GM23248 (cell line): ENCODE measurements at places on chromosomes 3 and 15.
A peak's percentile ranks its signal among the peaks of the same experiment; 100 is the strongest.

GRCh38 chr15:94322141-94322540, 90.8 kb downstream of the MCTP2 start:
- DNase-seq: peak; percentile 53

DNA sequence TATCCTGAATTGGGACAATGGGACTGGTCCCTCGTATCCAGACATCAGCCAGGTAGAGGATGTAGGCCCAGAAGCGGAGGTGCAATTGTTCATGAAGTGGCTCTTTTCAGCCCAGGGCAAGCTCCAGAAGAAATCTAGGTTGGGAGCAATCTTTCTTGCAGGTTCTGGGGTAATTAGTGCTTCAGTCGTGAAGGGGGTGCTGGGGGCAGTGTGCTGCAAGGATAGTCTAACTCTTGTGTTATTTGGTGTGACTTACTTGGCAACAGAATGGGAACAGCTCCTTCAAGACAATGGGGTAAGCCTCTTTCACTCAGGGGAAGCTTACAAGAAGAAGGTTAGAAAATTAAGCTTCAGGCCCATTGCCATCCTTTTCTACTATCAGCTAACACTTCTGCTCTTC, 273.0 kb downstream of the DIPK2A start:
- no peak for DNase-seq

DNA sequence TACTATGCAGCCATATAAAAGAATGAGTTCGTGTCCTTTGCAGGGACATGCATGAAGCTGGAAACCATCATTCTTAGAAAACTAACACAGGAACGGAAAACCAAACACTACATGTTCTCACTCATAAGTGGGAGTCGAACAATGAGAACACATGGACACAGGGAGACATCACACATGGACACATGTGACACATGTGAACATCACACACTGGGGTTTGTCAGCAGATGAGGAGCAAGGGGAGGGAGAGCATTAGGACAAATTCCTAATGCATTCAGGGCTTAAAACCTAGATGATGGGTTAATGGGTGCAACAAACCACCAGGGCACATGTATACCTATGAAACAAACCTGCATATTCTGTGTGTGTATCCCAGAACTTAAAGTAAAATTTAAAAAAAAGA, 408.0 kb downstream of the EPHB1 start:
- DNase-seq: no peak

DNA sequence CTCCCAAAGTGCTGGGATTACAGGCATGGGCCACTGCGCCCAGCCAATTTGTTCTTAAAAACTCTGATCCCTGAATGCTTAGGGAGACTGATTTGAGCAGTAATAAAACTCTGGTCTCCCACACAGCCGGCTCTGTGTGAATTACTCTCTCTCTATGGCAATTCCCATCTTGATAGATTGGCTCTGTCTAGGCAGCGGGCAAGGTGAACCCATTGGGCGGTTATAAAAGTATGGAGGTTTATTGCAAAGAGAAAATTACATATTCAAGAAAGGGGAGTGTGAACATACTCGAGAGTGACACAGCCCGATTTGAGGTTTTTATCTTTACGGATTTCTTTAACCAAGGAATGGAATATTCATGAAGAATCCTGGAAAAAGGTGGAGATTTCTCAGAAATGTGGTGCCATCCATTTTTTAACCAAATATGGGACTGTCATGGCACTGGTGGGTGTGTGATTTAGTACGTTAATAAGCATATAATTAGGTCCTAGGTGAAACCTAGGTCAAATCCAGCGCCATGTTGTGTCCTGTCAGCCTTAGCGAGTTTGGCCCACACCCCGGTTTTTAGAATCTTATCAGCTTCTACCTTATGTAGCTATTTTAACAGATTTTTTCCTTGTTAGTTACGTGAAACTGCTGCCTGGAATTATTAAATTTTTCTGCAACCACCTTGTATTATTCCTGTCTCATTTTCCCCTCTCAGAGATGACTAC, 7.2 kb upstream of the GMPS start:
- DNase-seq: no peak

- no peak for DNase-seq
Observed at GRCh38 chr3:30628205-30628900, 22.0 kb downstream of the TGFBR2 start.

DNA sequence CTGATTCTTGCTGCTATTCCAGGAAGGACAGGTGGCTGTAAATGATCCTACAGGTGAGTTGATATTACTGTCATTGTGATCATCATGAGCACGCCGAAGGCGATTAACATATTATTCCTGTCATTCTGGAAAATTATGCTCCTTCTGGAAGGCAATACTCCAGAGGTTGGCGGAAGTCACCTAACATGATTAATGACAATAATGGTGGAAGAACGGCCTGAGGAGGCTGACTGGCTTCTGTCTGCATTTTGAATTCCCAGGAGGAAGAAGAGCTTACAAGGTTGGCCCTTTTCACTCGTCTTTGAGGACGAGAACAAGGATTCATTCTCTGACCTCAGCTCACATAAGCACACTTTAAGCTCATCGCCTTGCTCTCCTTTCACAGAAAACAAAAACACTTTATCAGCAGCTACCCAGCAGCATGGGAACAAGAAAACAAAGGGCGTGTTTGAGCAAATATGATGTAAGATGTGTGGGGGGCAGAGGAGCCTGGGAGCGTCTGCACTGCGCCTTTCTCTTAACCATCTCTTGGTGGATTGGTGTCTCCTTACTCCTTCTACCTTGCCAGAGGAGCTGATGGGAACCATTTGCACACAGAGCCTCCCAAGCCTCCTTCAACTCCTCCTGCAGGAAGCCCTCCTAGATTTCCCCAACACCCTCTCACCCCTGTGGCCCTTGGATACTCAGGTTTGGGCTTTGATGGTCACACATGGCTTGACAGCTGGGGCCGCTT, 23.0 kb downstream of the ACSBG1 start:
- no peak for DNase-seq

DNA sequence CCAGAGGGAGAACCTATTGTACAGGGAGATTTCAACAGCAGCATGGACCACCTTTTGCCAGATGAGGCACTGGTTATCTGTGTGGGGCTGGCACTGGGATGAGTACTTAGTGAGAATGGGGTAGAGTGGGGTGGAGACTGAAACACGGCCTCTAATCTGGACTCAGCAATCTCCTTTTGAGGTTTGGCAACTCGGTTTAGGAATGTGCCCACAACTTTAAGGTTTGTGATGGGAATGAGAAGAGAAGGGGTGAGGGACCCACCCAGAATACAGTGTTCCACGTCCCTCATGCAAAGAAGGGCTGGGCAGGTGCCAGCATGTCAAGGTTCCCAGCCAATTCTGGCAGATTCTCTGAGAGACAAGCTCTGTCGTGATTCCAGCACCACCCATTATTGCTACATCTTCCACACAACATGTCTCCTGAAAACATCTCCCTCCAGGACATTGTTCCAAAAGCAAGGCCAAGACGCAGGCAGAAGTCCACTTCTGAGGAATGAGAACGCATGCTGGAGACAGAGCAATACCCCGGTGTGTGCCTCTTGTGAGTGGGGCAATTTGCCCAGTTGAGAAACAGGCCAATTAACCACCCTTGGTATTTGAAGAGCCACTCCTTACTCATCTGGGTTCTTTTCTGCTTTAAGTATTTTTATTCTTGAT, 37.5 kb upstream of the CCR4 start:
- peak; percentile 85 for DNase-seq

DNA sequence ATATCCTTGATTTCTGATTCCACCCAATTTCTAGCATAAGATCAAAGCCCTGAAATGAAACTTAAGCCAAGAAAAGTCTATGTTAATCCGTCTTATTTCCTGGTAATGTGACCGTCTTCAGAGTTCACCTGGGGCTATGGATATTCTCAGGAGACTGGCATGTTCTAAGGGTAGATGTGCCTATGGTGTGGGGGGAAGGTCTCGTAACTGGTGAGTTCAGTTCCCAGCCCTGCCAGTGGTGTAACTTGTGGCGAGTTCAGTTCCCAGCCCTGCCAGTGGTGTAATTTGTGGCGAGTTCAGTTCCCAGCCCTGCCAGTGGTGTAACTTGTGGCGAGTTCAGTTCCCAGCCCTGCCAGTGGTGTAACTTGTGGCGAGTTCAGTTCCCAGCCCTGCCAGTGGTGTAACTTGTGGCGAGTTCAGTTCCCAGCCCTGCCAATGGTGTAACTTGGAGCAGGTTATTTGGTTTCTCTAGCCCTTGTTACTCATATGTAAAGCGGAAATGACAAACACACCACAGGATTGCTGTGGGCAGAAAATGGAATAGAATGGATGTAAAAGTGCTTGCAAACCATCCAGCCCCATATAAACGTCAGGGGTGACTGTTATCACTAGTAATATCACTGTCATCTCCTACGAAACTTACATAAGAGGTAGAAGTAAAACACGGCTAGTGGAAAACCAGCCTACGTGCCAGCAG, 30.4 kb downstream of the SLC51A start:
- peak; percentile 34 for DNase-seq

GRCh38 chr15:91954292-91954691, 100.8 kb downstream of the SLCO3A1 start:
- DNase-seq: no peak

DNA sequence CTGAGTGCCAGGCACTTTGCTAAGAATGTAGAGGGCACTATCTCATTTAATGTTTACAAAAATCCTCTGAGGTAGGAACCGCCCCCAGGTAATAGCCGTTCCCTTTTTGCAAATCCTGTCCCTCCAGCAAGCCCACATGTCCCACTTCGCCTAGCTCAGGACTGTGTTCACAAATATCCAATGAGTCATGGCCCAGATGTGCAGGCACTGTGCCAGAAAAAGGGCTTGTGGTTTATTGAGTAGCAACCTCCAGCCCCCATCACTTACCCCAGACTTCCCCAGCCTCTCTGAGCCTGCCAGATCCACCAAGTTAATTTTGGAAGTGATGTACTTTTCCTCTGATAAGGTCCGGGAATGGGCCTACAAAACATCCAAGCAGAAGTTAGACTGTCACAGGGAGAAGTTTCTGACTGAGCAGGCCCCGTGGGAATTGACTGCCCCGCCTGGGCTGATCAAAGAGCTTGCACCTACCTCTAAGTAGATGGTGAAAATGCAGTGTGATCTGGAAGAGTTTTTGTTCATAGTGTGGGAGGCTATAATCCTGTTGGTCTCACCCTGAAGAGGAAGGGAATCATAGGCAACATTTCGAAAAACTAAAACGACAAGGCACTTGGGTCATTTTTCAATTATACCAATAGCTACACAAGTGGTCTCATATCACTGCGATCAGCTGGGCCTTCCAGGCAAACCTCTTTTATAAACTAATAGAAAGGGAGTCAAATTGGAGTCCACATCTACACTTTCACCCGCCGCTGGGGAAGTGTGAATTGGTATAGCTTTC, 15.7 kb downstream of the KIF9 start:
- peak; percentile 86 for DNase-seq

- no peak for DNase-seq
Observed at GRCh38 chr3:33682770-33683169, 35.3 kb downstream of the CLASP2 start.

- DNase-seq: peak; percentile 81
Observed at GRCh38 chr3:125386811-125387210, 11.7 kb upstream of the ZNF148 start.

GRCh38 chr3:25582242-25582641, 82.5 kb downstream of the TOP2B start:
- DNase-seq: peak; percentile 51

GRCh38 chr3:119717520-119717919, 14.7 kb downstream of the CFAP91 start:
- DNase-seq: no peak

GRCh38 chr15:40900256-40901052, 6.2 kb downstream of the VPS18 start:
- no peak for DNase-seq
